ENCODE measurements at places on chromosomes 1 and 21.

DNA sequence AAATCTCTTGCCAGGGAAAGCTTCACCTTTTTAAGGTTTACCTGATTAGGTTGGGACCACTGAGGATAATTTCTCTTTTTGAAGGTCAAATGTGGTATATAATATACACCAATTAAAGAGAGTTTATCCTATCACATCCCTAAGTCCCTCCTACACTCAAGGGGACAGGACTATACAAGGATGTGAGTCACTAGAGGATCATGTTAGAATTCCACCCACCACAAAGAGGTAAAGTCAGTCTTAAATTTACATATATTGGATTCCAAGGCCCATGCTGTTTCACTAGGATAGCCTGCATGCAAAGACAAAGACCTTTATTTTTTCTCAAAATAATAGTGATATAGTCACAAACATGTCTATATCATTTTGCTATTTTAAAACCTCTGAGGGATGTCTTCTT lies 164.4 kb downstream of the GIPC2 start:
- DNase-seq, result no peak

GRCh38 chr1:67148516-67149178 lies 13.9 kb upstream of the C1orf141 start:
- no peak for DNase-seq

DNA sequence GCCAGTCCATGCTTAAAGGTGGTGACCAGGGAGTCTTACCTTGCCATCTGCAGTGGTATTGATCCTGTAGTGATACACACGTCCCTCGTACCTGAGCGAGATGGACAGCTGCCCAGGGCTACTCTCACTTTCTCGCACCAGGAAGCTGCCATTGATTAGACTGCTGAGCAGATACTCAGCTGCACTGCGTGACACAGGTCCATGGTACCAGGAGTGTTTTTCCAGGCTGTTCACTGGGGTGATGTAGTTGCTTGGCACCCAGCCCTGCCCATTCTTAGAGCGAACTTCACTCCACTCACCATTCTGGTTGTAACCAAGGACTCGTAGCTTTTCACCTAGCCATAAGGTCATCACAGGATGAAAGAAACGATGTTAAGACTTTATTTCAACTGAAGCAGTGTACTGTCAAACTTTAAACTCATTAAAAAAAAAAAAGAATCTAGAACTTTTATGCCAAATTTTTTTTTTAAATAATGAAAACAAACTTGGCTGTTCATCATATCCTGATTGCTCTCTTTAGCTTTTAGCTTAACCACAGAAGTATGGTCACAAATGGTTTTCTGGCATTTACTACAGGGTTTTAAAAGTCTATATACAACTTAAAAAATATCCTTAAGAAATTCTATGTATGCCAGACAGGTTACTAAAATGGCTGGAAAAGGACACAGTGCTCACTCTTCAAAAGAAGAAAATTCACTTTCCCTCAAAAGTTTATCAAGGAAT lies 44.6 kb downstream of the TOR3A start:
- DNase-seq, result no peak

DNA sequence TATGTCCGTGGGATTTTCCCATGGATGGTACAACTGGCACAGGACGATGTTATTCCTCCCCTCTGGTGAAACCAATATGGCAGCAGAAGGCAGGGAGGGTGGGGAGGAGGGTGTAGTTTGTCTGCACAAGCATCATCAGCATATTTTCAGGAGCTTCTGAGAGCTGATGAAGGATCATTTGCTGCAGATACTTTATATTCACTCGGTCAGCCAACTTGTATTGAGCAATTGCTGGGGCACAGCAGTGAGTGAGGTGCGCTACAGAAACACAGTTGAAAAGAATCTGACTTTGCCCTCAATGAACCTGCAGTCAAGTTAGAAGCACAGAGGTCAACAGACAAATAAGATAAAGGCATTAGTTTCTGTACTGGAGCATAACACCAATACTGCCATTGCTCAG lies 13.0 kb downstream of the PKP1 start:
- no peak for DNase-seq

DNA sequence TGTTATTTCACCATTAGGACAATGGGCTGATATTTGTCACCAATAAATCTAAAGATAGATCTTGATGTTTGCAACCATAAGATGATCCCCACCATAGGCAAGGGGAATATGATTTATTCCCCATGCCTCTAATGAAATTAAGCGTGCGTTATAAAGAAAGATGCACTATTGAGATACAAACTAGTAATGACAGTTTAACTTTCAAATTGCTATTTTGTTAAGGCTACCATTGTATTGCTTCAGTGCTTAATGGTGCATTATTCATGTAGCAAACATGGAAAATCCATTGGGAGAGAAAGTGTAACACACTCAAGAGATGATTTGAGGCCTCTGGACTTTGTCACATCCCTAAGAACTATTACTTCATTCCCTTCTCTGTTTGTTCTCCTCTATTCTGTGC lies 108.9 kb upstream of the TRABD2B start:
- DNase-seq, result no peak

DNA sequence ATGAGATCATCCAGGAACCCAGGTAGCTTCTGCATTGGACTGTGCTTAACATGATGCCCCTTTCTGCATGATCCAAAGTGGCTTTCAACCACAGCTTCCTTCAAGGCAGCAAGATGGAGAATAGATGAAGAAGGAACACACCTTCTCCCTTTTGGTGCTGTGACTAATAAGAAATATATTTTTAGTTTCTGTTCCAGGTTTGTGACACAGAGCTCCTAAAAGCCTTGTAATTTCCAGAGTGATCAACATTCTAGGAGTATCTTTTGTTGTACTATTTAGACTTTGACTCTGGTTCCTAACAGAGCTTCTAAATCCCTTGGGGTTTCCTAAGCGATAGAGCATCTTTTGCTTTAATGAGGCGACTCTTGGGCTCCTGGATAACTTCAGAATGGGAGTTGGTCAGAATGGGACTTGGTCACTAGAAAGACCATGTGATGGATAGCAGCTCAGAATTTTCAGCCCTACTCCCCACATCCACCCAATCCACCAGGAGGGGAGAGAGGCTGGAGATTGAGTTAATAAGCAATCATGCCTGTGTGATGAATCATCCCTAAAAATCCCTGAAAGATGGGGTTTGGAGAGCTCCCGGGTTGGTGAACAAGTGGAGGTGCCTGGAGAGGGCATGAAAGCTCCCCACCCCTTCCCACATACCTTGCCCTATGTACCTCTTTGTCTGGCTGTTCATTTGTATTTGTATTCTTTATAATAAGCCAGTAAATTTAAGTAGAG lies 134.8 kb downstream of the FGGY start:
- DNase-seq, result no peak

DNA sequence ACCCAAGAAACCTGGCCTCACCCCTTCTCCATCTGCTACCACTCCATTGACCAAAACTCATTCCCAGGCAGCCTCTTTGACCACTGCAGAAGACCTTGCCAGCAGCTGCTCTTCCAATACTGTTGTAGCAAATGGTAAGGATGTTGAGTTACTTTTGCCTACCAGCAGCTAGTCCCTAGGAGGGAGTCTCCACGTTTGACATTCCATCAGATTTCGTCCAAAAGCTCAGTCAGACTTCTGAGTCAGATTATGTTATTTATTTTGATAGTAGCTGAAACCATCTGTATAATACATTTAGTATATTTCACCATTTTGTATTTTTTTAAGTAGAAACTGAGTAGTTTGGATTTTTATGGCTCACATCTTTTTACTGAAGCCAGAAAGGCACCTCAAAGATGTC lies 51.5 kb upstream of the WNT2B start:
- no peak for DNase-seq

DNA sequence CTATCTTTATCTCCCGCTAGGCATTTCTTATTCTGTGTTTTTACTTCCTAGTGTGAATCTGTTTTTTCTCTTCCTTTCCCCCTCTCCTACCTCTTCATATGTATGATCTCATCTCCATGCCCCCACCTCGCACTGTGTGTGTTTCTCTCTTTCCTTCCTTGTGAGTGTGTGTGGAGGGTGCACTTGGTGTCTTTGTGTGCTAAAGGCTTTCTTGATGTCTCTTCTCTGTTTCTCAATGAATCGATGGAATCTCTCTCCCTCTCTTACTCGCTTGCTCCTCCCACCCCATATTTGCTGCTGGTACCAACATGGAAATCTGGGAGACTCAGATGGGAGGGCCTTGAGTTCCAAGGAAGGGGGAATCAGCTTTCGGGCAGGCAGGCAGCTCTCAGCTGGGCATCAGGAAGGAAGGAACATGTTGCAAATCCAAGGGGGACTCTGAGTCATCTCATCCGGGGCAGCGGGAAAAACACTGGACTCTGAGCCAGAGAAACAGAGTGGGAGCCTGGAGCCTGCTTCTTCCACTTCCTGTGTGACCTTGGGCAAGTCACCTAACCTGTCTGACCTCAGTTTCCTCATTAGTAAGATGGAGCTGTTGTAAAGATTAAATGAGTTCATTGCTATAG lies 147.5 kb downstream of the PTPRU start:
- no peak for DNase-seq

DNA sequence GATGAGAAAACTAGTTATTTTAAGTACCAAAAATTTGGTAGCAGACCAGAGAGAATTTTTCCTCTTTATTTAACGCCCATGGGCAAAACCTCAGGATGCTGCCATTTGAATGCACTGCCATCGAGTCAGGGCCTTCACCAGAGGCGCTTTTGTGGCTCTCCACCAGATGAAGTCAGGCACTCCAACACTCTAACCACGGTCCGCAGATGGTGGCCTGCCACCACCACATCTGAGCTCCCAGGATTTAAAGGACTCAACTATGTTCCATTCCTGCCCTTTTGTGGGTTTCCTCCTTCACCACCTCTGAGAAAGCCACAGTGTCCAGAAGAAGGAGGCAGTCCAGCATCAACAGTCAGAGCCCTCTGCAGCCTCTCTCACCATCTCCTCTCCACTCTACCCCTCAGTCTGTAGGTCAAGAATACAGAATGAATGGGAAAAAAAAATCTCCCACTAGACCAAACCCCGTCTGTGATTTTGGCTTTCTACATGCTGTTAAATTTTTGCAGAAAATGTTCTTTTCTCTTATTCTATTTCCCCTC lies 647.4 kb downstream of the USP25 start:
- no peak for DNase-seq

GRCh38 chr1:173148971-173149370 lies 58.2 kb downstream of the TNFSF4 start:
- no peak for DNase-seq
